ENCODE measurements at places on chromosomes 7 and 10.

GRCh38 chr7:44846816-44847508 is 925 bp downstream of the H2AZ2 start:
- DNase-seq, result no peak

- DNase-seq, result no peak
Measured at GRCh38 chr7:96578606-96579005, 131.0 kb downstream of the SEM1 start.

DNA sequence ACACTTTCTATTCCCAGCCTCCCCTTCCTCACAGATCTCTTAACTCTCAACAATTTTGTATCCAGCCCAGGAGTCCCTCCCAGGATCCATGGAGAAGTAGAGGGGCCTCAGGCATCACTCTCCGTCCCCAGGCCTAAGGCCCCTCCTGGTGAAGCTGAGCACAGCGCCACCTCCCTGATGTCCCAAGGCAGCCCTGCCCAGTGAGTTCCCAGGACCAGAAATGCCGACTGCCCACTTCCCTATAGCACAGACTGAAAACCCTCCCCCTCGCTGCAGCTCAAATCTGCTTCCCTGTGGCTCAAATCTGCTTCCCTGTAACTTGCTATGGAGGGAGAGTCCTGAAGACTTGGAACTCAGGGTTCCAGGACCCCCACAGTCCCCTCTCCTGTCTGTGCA is 35.6 kb downstream of the YKT6 start:
- DNase-seq, result peak; percentile 46

GRCh38 chr10:129093641-129094040 is 373.4 kb upstream of the MGMT start:
- no peak for DNase-seq

DNA sequence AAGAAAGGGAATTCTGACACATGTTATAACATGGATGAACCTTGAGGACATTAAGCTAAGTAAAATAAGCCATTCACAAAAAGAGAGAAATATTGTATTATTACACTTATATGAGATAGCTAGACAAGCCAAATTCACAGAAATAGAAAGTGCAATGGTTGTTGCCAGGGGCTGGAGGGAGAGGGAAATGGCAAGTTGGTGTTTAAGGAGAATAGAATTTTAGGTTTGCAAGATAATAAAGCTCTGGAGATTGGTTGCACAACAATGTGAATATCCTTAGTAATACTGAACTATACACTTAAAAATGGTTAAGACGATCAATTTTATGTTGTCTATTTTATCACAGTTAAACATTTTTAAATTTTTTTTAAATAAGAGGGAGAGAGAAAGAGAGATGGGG is 25.0 kb upstream of the ADD3 start:
- no peak for DNase-seq

DNA sequence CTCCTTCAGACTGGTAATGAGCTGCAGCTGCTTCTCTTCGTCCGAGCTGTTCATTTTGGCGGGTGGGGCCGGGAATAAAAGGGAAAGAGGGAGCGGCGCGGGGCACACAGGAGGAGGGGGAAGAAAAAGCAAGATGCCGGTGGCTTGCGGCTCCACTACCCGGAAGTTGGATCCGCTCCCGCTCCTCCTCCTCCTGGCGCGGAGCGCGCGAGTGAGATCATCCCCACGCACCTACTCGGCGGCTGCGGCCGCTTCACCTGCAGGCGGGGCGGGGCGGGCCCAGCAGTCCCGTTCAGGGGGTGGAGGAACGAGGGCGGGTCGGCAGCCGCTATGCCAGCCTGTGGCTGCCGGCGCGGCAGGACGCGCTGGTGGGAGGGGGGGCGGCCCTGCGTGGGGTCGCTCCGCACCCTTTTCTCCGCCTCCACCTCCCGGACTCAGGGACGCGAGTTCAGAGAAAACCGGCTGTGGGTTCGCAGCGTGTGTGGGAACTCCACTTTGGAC is at the start of gene SHTN1:
Gene SHTN1, minus strand, starts transcription at position 162 of the 501 bp plus-strand sequence. Its CDS starts 108 bp downstream, at position 54.
- DNase-seq, result peak; percentile 59

DNA sequence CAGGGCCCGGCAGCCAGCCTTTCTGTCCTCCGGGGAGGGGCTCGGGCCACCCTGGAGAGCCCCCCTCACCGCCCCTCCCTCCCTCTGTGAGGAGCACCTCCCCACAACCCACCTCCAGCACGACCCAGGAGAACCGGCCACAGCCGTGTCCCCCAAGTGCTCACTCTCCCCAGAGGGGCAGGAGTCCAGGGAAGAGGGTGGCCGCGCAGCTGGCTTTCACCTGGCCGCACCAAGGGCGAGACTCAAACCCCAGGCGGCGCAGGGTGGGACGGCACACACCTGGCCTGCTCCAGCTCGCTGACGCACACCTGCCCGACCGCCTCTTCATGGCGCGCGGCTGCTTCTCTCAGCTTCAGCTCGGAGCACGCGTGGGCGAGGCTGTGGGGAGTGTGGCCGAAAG is 73.4 kb downstream of the CFAP46 start:
- no peak for DNase-seq

DNA sequence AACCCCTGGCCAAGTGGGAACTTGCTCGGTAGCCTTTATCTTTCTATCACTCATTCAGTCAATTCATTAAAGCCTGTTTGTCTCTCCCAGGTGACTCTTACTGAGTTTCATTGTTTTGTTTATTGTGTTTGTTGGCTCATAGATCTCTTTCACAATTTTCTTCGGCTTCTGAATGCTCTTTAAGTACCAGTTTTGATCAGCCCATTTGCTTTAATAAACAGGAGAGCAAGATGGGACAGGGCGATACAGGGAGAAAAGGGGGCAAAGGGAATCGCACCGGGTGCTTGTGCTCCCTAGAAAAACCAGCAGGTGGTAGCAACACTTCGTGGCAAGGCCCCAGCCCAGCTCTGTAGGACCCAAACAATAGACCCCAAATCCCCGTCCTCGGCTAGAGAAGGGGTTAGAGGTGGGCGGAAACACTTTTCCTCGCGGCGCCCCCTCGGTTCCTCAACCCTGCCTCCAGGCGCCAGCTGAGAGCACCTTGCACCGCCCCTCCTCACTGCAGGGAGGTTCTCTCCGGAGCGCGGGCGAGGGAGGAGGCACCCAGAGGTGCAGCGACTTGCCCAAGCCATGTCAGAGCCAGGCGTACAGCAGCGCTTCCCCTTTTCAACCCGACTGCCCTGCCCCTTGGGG is 1.0 kb upstream of the EPHB6 start:
- peak; percentile 82 for DNase-seq

GRCh38 chr10:119478111-119478802 is 64.3 kb downstream of the RGS10 start:
- peak; percentile 76 for DNase-seq

DNA sequence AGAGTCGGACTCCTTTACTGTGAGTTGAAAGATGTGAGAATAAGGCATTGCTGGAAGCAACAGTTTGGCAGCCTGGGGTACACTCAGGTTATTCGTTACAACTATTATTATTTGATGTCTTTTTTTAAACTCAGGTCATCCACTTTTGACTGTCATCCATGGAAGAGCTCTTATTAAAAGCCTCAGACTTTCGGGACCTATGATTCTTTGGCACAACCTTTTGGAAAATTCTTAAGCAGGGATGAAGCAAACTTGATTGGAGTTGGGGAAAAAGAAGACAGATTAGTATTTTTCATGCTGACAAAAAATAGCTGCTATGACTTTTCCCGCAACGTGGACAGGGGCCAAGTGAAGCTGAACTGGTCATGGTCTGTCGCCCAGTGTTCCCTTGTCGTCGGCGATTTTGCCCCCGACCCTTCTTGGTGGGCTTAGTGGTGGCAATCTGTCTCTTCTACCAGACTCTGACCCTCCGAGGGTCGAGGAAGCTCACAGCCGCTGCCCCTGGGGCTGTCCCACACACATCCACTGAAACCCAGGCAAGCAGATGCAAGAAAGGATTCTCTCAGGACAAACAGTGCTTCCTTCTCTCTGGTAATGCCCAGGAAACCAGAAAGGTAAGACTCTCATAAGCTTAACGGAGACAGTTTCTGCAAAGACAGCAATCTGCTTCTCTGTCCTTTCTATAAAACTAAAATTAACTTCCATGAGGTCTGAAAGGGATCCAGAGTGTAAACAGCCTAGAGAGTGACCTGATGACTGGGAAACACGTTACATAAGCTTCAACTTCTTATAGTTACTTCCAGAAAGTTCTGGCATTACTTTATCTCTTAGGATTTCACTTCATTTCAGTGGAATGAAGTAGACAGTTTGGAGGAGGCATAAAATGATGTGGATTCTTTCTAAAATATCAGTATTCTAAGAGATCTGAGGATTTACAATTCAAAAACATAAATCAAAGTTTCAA is 1.0 kb downstream of the CPED1 start:
- DNase-seq, result no peak

DNA sequence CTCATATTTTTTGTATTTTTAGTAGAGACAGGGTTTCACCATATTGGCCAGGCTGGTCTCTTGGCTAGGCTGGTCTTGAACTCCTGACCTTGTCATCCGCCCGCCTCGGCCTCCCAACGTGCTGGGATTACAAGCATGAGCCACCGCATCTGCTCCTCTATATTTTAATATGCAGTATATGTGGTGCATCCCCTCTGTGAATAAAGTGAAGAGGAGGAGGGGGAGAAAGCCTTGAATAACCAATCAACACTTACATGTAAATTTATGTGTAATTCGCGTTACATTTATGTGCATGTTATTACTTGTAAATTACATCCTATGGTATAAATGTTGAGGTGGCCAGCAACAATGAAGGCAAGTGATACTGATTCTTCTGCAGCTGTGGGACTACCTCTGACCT is 309.9 kb downstream of the CCDC3 start:
- no peak for DNase-seq

DNA sequence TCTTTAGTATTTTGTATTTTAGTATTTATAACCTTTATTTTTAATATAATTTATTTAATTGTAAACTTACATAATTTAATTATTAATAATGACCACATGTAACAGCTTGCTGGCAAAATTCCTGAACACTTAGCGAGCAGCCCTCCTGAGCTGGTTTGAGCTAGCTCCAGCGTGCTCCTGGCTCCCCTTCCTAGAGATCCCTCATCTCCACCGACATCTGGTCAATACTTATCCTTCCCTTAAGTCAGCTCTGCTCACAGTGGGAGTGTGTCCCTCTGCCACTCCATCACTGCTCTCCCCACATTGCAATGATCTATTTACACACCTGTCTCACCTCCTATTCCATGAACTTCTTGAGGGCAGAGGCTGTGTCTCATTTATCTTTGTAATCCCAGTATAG is 20.6 kb upstream of the TBXAS1 start:
- no peak for DNase-seq

GRCh38 chr10:117398029-117398428 is 22.8 kb upstream of the PDZD8 start:
- no peak for DNase-seq

GRCh38 chr7:138099813-138100212 is 23.6 kb downstream of the AKR1D1 start:
- DNase-seq, result no peak

- DNase-seq, result no peak
Measured at GRCh38 chr7:2666588-2667250, 21.3 kb upstream of the AMZ1 start.

- DNase-seq, result no peak
Measured at GRCh38 chr7:17134786-17135185, 163.7 kb upstream of the AHR start.

DNA sequence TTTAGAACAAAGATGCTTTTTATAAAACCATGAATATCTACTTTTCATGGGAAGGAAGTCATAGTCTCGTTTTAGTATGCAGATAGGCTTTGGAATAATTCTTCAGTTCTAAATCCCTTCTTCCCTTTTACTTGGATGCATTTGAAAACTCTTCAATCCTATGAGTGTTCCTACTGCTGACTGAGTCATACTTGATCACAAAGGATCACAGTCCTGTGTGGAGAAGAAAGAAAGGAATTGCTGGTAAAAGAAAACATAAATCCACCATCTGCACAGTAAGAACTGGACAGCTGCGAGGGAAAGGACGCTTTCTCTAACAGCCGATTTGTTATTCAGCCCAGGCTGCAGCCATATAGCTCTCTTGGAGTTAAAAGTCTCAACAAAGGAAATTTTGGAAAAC is 209.9 kb downstream of the SEMA3E start:
- no peak for DNase-seq

GRCh38 chr7:74544706-74545469 is 91.2 kb downstream of the GTF2IRD1 start:
- peak; percentile 87 for DNase-seq

DNA sequence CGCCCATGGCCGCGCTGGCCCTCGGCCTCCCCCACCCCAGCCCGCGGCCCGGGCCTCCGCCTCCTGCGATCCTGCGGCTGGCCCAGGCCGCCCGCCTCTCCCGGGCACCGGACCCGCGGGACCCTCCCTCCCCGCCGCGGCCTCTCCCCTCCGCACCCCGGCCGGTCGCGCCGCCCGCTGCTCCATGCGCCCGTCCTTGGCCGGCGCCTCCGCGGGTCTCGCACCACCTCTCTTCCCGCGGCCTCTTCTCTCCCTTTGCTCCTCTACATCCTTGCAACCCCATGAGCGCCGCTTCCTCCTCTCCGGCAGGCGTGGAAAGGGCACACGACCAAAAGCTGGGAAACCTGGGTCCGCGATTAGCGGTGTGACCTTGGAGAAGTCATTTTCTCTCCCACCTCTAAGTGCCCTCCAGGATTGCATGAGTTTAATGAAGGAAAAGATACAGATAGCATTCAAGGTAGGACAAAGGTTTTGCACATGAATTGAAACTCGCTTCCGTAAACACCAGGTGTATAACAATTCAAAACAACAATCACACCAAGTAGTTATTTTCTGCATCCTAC is 448 bp upstream of the SRPK2 start:
- DNase-seq, result peak; percentile 38

DNA sequence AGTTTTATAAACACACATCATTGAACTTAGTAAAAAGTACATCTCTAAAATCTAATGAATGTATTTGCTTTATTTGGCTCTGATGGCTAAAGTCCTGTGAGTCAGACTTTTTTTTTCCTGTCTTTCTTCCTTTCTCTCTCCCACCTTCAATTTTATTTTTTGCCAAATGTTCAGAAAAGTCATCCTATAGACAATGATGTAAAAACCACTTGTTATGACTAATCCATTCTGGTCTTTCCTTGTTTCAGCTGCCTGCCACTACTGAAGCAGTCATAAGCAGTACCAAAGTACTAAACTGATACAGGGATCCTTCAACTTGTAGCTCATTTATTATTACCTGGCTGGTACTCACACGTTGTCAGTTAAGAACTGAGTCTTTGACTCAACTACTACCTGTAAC is 23.9 kb downstream of the HECTD2 start:
- no peak for DNase-seq

- no peak for DNase-seq
Measured at GRCh38 chr10:72259491-72260238, 14.1 kb upstream of the DDIT4 start.

DNA sequence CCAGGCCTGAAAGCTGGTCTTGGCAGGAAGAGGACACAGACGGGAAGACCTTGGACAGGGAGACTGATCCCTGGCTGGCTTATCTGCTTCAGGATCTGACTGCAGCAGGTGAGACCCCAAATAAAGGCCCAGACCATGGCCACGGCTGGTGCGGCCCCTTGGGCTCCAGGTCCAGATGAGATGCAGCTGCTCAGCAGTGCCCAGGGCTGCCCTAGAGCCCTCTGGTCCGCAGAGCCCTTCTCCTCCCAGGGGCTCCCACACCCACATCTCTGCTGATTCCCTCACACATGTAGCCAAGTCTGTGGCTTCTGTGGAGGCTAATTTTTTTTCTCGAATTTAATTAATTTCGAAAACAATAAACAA is 46.3 kb downstream of the VIPR2 start:
- DNase-seq, result no peak

Data from inflammatory macrophage treated with lipopolysaccharide for 4 hours (primary cell).